ENCODE measurements at places on chromosomes 6 and 20. TPM values are rescaled to one million over a fixed set of nuclear protein-coding genes. Genes with fewer than 3 reads are reported as not detected.
A peak's percentile ranks its signal among the peaks of the same experiment; 100 is the strongest.

DNA sequence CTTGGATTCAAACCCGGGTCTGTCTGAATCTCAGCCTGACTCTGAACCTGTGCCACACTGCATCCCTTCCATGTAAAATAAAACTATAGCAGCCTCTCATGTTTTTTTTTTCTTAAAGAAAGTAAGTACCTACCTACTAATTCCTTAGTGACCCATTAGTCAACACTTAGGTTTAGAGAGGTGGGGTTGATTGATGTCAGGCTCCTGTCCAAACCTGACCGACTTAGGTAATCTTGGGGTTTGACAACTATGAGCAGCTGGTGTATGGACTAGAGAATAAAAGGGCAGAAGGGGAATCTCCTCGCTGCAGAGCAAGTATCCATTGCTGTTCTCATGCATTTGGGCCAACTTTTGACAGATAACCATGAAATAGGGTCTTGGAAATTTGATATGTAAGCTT is 6.5 kb downstream of the NKAIN2 start:
- no peaks in the 10 kb centered on the region for H3K4me1 ChIP-seq
- H3K27me3 ChIP-seq = no peaks in the 10 kb centered on the region
- no peak overlapping the region for H3K27ac ChIP-seq
- no peak overlapping the region for H3K4me3 ChIP-seq
- no peak for DNase-seq

- no peaks in the 10 kb centered on the region for H3K4me1 ChIP-seq
- H3K27me3 ChIP-seq = no peaks in the 10 kb centered on the region
- H3K36me3 ChIP-seq = no peaks in the 10 kb centered on the region
- no peak for DNase-seq
Observed at GRCh38 chr6:144809120-144809519, 524.0 kb downstream of the UTRN start.

GRCh38 chr20:34299556-34300255 is 3.4 kb downstream of the AHCY start:
- H3K27me3 ChIP-seq = no peaks in the 10 kb centered on the region
- no peak overlapping the region for H3K27ac ChIP-seq
- DNase-seq = no peak
- no peaks in the 10 kb centered on the region for H3K36me3 ChIP-seq
- peaks cover 24% of the 10 kb centered on the region for H3K4me1 ChIP-seq

DNA sequence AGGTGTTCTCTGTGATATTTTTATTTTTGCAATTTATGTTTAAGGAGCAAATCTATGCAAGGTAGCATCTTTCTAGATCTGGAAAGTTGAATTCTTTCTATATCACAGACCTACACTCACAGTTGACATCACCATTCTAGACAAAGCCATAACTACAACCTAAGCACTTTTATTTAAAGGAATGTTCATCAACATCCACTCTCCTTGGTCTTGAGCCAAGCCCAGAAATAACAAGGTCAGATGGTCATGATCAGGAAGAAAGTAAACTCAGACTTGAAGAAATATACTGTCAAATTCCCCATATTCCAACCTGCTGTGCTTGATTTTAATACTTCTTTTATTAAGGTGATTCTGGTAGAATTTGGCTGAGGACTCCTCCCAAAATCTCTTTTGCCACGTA is 32.2 kb downstream of the MMUT start:
- no peaks in the 10 kb centered on the region for H3K4me1 ChIP-seq
- H3K4me3 ChIP-seq = no peak overlapping the region
- H3K27me3 ChIP-seq = no peaks in the 10 kb centered on the region
- H3K27ac ChIP-seq = no peak overlapping the region
- no peak for DNase-seq

DNA sequence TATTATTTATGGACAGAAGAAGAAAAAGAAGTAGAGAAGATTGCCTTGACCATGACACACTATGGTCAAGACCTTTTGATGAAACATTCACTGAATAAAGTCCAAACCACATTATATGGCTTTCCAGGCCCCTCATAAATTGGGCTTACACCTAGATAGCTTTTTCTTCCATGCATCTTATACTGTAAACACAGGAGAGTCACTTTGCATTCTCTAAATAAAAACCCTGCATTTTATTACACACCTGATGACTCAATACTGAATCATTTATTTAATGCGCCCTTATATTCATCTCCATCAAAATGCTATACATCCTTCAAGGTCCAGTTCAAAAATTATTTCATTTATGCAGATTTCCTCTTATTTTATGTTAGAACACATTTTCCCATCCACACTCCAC is 78.0 kb downstream of the COL21A1 start:
- no peak overlapping the region for H3K4me3 ChIP-seq
- H3K4me1 ChIP-seq = no peaks in the 10 kb centered on the region
- no peak for DNase-seq
- H3K27me3 ChIP-seq = no peaks in the 10 kb centered on the region
- H3K36me3 ChIP-seq = no peaks in the 10 kb centered on the region

GRCh38 chr20:25178563-25179438 is 16.7 kb upstream of the ENTPD6 start:
- peaks cover 6% of the 10 kb centered on the region for H3K4me1 ChIP-seq
- no peak for DNase-seq
- H3K4me3 ChIP-seq = no peak overlapping the region

DNA sequence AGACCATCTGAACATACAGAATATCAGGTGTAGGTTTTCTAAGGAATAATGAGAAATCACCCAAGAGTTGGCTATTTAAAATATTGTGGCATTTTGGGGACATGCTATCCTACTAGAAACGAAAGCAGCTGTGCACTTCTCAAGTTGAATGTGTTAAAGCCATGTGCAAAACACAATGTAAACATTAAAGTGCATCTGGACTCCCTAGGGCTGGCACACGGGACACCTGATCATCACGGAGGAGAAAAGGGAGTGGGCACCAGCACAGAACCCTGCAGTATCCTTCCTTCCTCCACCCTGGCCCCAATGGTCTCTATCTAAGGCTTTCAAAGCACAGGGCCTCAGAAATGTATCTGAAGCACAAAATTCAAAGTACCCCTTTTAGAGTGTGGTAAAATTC is 94.3 kb downstream of the INSM1 start:
- H3K4me3 ChIP-seq = no peak overlapping the region
- no peak for DNase-seq
- H3K4me1 ChIP-seq = no peaks in the 10 kb centered on the region
- no peaks in the 10 kb centered on the region for H3K27me3 ChIP-seq
- H3K36me3 ChIP-seq = peaks cover 8% of the 10 kb centered on the region

DNA sequence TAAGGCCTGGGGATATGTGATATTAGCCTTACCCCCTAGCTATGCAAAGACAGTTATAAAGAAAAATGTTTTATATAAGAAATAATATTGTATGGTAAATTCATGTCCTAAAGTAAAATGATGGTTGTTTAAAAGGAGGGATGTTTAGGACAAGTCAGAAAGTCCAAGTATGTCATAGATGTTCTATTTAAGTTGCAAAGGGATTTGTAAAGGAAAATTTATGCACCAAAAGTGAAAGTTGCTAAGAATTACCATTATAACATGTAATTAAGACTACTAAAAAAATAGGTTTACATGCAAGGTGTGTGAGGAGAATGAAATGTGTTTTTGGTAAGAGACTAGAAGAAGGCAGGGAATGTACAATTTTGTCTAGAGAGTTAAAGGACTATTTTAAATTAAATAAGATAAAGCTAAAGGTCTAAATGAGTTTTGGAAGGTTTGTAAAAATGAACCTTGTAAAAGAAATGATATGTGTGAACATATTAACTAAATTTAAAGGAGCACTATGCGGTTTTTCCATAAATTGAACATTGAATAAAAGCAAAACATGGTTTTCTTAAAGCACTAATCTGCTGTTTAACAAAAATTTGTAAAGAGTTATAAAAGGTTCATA is 22.7 kb upstream of the GOPC start:
- no peaks in the 10 kb centered on the region for H3K27me3 ChIP-seq
- no peak overlapping the region for H3K27ac ChIP-seq
- DNase-seq = no peak
- H3K4me3 ChIP-seq = no peak overlapping the region
- no peaks in the 10 kb centered on the region for H3K4me1 ChIP-seq
- no peaks in the 10 kb centered on the region for H3K36me3 ChIP-seq

DNA sequence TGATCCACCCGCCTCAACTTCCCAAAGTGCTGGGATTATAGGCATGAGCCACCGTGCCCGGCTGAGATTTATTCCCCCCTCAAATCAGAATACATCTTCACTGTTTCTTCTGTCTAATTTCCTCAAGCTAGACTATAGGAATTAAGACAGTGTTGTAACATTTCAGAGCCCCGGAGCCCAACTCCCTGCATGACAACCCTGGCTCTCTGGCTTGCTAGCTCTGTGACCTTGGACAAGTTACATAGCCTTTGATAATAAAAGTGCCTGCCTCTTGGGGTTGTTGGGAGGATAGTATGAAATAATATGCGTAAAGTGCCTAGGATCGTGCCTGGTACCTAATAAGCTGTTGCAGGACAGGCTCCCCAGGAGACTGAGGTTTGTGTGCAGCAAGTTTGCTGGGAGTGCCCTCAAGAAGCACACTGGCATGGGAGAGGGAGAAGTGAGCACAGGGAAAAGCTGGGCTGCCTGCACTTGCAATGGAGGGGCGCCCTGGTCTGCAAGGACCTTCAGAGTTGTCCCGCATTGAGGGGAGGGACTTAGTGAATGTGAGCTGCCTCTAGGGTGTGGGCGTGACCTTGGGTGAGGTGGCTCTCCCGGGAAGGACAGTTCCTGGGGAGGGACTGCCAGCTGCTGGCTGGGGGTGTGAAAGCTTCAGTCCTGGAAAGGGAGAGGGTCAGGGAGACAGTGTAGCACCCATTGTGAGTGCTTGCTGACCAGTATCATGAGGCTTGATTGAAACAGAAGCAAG is 43.4 kb downstream of the TAF8 start:
- H3K4me1 ChIP-seq = no peaks in the 10 kb centered on the region
- H3K27ac ChIP-seq = no peak overlapping the region
- H3K4me3 ChIP-seq = no peak overlapping the region

DNA sequence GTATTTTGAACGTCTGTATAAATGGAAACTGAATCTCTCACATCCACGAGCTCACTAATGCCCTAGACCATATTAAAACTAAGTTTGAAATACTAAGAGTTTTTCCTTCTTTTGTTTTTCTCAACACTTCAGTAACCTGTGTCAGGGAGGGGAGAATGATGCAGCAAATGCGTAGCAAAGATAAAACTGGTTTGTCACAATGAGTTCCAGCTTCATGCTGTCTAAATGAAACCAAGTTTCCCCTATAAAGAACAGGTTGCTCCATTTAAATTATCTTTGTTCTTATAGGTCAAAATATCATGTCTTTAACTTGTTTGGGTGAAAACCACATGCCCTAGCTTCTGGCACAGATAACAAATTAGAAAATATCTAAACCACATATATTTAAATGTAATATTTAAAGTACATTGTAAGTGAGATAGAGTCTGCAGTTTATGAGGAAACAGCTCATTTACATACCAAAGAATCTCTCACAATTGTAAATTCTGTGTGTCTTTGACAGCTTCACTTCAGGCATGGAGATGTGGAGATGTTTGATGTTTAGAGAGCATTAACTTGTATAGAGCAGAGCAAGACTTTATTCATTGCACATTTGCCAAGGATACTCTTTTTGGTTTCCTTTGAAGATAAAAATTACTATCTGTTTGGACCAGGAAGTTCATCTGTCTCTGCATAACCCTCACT is 7.3 kb downstream of the TRDN start:
- H3K27me3 ChIP-seq = no peaks in the 10 kb centered on the region
- no peaks in the 10 kb centered on the region for H3K4me1 ChIP-seq
- H3K27ac ChIP-seq = no peak overlapping the region
- no peaks in the 10 kb centered on the region for H3K36me3 ChIP-seq

DNA sequence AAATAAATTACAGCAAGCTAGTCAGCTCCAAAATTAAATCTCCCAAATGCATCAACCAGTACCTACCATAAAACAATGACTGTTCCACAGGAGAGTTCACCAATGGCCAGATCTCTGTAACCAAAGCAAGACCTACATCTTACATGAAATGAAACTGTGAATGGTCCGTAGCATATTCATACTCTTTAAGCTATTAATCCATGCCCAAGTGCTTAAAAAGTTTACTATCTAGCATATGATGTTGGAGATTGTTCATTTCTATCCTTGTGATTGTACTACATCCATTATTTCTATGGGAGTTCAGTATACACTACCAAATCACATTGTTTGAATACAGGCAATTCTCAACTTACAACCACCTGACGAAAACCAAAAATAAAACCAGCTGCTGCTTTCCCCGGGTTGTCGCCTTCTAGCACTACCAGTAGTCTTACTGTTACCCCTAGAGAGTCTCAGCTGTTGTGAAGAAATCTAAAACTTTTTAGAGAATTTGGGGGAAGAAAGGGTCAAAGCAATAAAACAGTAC is 38.0 kb downstream of the HIVEP2 start:
- no peak overlapping the region for H3K4me3 ChIP-seq
- H3K4me1 ChIP-seq = peaks cover 10% of the 10 kb centered on the region
- H3K36me3 ChIP-seq = no peaks in the 10 kb centered on the region
- H3K27ac ChIP-seq = no peak overlapping the region

DNA sequence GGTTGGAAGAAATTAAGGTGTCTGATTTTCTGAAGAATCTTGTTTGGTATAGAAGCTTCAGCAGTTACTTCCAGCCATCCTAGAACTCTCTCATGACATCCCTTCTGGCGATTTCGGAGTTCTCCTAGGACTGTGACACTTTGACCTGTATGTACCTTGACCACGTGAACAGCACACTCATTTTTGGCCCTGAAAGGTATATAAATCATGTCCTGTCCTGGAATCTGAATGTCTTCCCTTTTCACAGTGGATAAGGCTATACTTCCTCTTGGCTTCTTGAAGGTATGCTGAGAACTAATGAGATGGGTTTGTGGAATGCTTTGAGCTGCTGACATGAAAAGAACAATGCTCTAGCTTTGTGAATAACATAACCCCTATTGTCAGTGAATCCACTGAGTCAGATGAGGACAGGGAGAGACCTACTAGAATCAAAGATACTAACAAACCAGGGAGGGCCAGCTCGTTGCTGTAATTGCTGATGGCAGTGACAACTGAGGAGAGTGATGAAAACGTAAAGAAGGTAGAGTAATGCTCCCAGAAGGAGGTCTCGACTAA is 6.0 kb upstream of the ZDHHC14 start:
- no peak for DNase-seq
- H3K4me3 ChIP-seq = no peak overlapping the region
- no peak overlapping the region for H3K27ac ChIP-seq
- H3K4me1 ChIP-seq = peaks cover 4% of the 10 kb centered on the region
- H3K36me3 ChIP-seq = no peaks in the 10 kb centered on the region

GRCh38 chr6:113631666-113632065 is 225.5 kb upstream of the MARCKS start:
- no peak overlapping the region for H3K4me3 ChIP-seq
- H3K27ac ChIP-seq = peak overlapping the region; percentile 64
- H3K27me3 ChIP-seq = no peaks in the 10 kb centered on the region

NKAIN4 gene
- total RNA-seq = not detected
